ENCODE measurements at places on chromosomes 12 and 14.

DNA sequence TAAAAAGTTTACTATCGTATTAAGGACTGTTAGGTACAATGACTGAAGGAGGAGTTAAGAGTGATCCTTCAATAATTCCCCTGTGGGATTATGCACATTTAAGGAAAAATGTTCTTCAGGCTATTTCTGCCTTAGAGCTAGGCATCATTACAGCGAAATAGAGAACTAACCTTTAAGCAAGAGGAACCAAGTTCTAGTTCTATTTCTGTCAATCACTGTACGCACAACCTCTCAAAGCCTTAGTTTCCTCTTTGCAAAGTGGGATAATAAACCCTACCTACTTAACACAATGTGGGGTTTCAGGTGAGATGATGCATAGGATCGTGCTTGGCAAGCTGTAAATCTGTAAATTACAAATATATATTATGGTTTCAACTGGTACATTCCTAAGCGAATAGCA lies 15.4 kb downstream of the NTF3 start:
- DNase-seq: no peak

DNA sequence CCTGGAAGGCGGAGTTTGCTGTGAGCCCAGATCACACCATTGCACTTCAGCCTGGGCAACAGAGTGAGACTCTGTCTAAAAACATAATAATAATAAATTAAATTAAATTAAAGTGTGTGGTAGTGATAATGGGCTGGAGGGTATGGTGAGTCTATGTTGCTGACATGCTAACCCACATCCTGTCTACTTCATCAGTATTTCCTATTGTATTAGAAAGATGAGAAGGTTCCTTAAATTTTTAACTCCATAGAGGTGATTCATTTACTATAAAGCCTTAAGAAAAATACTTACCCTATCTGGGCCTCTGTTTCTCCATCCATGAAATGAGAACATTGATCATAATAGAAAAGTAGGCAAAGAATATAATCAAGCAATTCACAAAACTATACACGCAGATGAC lies 280.5 kb downstream of the FBXL14 start:
- DNase-seq: no peak

GRCh38 chr12:92615703-92616102 lies 87.1 kb upstream of the PLEKHG7 start:
- DNase-seq: no peak

DNA sequence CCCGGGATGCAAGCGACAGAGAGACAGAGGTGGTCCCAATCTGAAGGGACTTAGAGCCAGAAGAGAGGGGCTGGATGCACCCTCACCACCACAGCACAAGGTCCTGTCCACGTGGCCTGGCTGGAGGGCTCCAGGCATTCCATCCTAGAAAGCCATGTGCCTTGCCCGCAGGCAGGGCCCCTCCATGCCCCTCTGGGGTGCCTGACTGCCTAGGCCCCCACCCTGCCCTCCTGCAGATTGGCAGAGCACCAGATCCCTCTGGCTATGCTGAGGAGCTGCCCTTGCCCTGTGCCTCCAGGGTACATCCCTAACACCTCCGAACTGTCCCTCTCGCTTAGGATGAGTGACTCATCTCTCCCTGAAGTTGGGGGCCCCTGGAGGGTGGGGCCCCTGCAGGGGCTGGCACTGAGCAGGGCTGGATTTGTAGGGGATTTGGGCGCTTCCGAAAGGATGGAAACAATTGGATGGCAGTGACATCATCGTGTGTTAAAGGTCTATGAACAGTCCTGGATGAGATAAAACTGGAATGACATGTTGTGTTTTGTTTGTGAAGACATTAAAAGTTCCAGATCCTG lies 50.9 kb downstream of the CHGA start:
- no peak for DNase-seq

DNA sequence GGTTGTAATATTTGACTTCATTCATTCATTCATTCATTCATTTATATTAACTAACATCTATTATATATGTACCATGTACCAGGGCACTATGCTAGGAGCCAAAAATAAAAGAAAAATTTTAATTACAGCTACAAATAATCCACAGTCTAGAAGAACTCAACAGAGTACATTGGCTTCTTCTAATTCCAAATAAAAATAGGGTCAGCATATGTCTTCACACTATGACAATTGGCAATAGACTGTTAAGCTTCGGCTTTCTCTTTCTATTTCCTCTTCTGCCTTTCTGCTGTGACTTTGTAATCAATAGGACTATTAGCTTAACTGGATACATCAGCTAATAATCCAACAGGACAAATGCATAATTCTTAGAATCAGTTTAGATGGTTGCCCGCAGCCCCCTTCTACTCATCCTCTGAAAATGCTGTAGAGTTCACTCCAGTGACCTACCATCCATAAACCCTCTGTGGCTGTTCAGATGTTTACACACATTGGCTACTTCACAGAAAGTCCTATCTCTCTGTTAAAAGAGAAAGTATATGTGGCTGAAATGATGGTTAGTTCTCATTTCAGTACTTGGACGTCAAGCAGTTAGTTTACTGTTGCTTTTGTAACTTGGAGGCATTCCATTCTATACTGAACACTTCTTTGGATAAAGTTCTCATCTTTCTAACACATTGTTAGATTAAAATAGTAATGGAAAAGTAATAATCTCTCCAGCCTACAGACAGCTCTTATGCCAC lies 445.5 kb upstream of the GARIN6 start:
- no peak for DNase-seq

- DNase-seq: no peak
Measured at GRCh38 chr14:54259821-54260220, 137.0 kb upstream of the CDKN3 start.

- no peak for DNase-seq
Measured at GRCh38 chr12:38646146-38646545, 259.2 kb downstream of the CPNE8 start.

DNA sequence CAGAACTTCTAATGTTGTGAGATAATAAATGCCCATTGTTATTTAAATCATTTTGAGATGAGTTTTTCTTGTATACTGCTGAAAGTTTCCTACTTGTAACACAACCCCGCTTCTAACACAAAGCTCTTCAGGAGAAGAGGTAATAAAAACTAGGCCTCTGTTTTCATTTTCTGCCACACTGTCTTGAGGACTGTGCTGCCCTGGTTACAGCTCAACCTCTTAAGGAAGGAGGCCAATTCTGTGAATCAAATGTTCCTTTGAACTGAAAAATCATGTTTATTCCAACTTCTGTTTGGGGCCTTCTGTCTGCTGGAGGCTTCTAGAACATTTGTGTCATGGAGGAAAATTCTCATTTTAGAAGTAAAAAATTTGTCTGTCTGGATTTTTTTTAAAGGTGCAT lies 100.3 kb downstream of the LRIG3 start:
- DNase-seq: no peak

GRCh38 chr14:72545411-72546311 lies 348.2 kb downstream of the DPF3 start:
- DNase-seq: no peak

DNA sequence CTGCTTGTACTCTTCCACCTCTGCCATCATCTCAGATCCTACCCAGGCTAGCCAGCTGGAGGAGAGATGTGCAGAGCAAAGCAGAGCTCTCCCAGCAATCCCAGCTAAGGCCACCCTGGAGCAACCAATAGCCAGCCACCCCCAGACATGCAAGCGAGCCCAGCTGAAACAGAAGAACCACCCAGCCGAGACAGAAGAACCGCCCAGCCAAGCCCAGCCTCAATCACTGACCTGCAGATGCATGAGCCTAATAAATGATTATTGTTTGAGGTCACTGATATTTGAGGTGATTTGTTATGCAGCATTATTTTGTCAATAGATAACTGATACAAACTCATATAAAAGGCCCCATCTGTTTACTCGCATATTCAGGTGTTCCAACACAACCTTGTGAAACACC lies 106.3 kb downstream of the SCARB1 start:
- DNase-seq: no peak

DNA sequence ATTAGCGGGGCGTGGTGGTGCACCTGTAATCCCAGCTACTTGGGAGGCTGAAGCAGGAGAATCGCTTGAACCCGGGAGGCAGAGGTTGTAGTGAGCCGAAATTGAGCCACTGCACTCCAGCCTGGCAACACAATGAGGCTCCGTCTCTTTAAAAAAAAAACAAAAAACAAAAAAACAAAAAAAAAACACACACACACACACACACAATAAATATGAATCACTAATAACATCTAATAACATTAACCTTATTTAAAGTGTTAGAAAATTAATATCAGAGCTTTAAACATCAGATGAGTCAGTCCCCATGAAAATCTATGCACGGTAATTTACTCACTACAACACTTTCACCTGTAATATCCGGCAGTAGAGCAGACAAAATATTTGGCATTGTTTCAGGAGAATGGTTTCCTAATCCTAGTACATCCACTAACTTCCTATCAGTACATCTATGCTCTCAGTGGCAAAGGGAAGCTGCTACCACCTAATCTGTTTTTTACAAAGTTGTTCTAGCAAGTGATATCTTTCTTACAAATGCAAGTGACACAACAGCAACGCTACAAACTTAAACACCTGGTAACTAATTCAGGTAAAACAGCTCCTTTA lies 36.2 kb downstream of the MED13L start:
- DNase-seq: no peak

- peak; percentile 71 for DNase-seq
Measured at GRCh38 chr14:29927376-29928116, at the start of gene PRKD1. TSS of gene PRKD1 (minus strand) at chr14:29927847.

- no peak for DNase-seq
Measured at GRCh38 chr12:113306382-113306781, 28.5 kb downstream of the SLC8B1 start.

GRCh38 chr12:19546611-19547162 lies 107.4 kb downstream of the AEBP2 start:
- DNase-seq: peak; percentile 50

GRCh38 chr12:85390266-85390665 lies 110.2 kb downstream of the ALX1 start:
- no peak for DNase-seq

DNA sequence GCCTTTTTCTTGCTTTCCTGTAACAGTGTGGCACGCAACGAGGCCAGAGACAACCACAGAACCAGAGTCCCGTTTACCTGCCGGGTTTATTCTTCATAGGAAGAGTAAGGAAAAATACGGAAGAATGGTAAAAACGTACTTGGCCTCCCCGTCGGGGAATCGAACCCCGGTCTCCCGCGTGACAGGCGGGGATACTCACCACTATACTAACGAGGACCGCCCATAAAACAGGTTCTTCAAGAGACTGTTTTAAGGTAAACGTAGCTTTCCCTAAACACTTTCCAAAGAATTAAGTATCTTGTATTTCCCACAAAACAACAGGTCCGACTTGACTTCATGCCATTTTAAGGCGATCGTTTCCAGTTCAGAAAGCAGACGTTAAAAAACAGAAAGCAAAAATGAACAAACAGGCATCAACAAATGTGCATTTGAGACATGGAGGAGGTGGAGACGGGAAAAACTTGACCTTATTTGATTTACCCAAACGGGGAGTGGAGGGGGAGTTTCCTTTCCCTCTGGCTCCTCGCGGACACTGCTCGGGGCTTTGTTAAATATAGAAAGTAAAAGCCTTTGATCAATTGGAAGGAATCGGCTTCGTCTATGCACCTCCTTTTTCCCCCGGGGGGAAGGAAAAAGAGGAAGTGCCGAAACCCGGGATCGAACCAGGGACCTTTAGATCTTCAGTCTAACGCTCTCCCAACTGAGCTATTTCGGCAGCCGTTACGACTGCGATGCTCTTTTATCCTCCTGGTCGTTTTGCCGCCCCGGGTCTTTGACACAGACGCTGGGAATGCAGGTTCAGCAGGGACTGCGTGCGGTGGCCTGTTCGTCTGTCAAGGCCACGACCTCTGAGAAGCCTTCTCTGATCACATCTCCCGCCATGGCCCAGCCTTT lies 13.0 kb upstream of the UBC start:
- DNase-seq: peak; percentile 93

- DNase-seq: peak; percentile 35
Measured at GRCh38 chr12:127083008-127083949, 1183.7 kb upstream of the TMEM132C start.

DNA sequence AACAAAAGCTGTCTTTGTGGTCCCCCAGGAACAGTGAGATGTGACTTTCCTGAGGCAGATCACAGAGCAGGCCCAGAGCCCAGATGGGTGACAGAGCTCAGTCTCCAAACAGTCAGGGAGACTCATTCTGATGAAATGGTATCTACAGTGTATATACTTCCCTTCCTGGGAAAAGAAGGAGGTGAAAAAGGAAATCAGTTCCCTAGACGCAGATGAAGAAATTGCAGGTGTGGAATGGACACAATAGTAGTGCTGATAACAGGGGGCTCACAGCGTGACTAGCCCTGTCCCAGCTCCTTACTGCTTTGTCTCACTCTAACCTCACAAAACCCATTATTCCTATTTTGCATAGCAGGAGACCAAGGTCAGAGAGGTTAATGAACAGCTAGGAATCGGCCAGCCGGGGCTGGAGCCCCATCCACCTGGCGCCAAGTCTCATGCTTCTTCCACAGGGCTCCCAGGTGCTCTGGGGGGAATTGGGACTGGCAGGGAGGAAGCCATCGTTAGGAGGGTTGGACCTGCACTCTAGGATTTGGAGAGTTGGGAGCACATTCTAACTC lies 11.9 kb downstream of the KCNH3 start:
- no peak for DNase-seq

DNA sequence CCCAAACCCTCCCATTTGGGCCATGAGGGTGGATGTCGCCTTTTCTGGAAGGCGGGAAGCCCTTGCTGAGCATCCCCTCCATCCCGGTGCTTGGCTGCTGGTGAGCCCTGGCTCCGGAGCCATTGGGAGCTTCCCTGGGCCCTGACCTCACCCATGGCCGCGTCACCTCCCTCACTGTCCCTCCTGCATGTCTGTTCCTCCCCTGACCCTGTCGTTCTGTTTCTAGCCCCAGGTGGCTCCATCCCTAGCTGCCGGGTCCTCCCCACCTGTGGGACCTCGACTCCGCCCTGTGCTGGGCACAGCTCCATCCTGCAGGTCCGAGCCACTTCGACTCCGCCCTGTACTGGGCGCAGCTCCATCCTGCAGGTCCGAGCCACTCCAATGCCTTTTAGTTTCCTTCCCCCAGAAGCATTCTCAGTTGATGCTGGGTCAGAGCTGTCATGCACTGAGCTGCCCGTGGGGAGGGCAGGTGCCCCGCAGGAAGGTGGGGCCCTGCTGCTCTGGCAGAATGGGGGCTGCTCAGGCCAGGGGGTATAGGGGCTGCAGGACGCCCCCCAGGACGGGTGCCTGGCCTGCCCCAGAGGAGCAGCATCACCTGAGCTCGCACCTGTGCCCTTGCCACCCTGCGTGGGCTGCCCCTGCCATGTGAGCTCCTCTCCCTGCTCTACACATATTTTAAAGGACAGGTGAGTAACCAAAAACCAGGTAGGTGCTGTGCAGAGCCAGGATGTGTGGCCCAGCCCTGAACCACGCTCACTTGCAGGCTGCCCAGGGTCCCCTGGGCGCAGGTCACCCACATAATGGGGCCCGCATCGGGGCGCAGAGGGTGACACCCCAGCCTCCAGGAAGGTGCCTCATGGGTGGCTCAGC lies 19.0 kb downstream of the NOC4L start:
- no peak for DNase-seq

DNA sequence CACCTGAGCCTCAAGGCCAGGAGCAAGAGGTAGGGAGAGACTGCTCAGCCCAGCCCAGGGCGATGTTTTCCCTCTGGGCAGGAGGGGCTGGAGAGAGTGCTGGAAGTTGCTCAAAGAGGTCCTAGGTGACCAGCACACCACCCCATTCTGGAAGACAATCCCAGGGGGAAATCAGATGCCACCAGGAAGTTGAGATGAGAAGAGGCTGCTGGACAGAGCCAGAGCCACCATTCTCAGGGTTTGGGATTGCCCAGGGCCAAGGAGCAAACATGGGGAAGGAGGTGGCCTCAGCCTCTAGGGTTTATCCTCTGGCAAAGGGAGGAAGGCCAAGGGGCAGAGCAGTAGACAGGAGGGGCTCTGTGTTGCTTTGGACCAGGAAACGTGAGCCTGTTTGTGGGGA lies 11.6 kb downstream of the CCDC85C start:
- DNase-seq: no peak

GRCh38 chr12:113485330-113485729 lies 13.7 kb upstream of the LHX5 start:
- DNase-seq: no peak

Measured in putamen (tissue), 1 donor.